ENCODE measurements at places on chromosomes 7 and 10. TPM values are rescaled to one million over a fixed set of nuclear protein-coding genes. Genes with fewer than 3 reads are reported as not detected.

DNA sequence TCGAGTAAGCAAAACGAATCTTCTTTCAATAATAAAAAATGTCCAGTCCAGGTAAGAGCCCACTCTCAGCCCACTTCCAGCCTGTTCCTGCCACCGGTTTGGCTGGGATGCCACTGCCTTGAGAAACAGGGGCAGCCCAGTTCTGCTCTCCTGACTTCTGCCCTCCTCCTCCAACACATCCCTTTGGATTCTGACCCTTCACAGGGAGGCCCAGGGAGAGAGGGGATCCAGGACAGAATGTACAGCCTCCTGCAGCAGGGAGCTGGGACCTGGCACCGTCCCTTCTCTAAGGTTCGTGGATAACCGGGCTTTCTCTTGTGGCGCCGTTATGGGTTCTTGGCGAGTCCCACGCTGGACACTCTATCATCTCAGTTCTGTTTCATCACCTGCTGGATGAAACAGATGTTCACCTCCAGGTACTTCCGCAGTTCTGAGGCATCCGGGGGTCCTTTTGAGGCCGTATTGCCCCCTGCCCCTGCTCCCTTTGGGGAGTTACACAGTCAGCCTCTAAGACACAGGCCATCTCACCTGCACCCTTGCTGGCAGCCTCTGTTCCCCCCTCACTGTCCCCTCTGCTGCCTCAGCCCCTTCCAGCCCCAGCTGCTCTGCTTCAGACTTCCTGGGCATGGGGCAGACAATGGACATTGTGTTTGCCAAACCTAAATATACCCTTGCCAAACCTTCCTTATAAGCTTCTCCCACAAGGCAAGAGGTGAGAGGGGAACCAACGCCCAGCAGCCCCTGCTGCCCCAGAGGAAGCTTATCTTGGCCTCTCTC lies 203.8 kb upstream of the ZMIZ1 start:
- no peak for DNase-seq

Gene TMEM229A
- polyA plus RNA-seq = 0.19 TPM

Gene AKR1C1
- 11.7 TPM for polyA plus RNA-seq

DNA sequence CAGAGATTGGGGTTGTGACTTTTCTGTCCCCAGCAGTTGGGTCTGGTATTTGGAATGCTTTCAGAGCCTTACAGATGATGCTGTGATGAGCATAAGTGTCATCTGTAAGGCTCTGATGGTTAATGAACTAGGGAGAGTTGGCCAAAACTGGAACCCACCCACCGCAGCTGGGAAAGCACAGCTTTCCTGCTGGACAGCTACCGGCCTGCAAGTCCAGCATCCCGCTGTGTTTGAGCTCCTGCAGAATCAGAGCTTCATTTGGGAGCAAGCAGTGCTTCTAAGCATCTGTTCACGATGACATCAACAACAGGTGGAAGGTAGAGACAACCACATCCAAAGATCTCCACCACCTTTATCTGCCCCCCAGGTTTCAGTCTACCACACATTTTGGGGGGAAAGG lies 11.7 kb downstream of the UCN3 start:
- no peak for DNase-seq

Gene GSTO1
- 93.7 TPM for polyA plus RNA-seq

Gene ANKRD2
- 0.39 TPM for polyA plus RNA-seq

DNA sequence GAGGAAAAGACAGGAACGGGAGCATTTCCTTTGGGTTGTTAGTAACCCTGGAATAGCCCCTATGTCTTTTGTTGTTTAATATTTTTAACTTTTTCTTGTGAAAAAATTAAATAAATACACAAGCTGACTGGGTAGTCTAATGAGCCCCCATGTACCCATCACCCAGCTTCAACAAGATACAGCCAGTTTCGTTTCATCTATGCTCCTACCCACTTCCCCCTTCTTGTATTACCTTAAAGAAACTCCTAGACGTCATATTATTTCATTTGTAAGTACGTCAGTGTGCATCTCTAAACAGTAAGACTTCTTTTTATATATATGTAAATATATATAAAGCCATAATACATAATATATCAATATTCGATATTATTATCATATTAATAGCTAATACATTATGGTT lies 42.8 kb upstream of the NUB1 start:
- no peak for DNase-seq
